ENCODE measurements at places on chromosomes 1 and 21.

GRCh38 chr1:172673761-172674160 is 14.9 kb downstream of the FASLG start:
- DNase-seq, result no peak

DNA sequence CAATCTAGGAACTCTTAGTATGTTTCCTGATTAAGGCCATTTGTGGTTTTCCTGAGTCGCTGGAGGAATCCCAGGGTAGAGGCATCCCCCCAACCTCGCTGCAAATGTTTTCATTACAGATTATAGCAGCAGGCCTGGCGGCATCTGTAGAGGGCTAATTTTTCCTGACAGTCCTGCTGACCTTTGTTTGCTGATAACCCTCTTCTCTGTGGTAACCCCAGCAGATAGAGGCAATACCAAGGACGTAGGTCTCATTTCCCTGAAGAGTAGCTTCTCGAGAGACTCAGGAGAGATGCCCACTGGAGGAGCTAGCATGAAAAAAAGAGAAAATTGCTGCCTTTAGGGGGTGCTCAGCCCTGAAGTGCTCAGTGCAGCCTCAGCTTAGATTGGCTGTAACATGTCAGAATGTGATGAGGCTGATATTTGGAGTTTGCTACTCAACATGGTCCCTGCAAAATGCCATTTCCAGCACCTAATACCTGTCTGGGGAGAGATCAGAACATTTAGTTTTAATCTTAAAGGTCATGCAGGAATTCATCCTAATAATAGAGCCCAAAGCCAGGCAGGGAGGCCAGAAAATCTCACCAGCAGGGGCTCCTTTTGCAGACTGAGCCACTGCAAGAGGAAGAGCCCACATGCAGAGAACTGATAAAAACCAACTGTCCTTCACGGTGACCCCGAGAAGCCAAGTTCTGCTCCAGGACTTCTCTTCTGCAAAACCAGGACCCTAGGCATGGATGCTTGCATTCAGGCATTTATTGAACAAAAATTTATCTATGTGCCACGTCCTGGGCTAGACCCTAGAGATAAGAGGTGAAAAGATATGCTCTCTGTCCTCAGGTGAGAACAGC is 184.5 kb downstream of the KAZN start:
- no peak for DNase-seq

DNA sequence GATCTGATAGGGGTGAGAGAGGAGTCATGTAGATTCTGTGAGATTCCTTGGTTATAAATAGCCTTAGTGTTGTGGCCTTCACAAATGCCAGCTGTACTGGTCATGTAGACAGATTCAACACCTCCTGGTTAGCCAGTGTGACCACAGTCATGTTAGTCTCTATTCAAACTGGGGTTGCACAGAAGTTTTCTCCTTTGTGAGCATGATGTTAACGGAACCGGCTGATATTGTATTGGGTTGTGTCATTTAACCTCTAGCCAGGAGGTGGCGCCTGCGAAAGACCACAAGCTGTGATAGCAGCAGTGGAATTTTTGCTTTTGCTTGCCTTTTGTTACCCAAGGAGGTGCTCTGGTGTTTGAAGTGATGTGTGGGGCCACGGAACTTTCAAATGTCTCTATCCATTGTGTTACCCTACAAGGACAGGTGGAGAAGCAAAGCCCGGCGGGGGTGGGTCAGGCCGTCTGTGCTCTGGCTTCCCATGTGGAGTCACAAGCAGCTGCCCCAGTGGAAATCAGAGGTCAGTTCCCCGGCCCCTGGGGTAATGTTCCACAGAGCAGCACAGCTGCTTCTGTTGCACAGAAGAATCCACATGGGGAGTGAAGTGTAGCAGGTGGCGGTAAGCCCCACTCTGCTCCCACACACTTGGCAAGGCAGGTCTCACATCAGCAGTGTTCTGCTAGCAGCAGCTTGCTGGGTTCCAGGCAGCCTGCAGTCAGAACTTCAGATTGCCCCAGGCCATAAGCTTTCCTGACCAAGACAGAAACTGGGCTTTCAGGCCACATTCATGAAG is 112.6 kb downstream of the ADAMTS1 start:
- DNase-seq, result peak; percentile 2

GRCh38 chr1:201185527-201186128 is 5.0 kb upstream of the IGFN1 start:
- no peak for DNase-seq

- no peak for DNase-seq
Observed at GRCh38 chr1:39905172-39905571, 3.5 kb upstream of the MYCL start.

DNA sequence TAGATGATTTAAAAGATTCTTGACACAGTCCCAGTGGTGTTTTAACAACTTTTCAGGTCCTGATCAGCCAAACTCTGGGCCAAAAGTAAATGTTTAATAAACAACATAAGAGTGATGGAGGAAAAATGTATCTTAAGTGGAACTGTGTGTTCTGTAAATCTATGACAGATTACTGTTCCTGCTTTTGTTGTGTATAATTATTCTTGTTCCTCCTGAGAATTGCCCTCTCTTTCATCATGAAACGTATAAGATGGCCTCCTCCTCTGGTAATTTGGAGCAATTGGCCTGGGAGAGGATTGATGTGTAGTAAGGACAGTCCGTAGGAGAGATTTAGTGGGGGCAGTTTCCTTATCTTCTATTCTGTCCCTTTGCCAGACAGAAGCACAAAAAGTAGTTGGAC is 34.5 kb downstream of the GALNT2 start:
- no peak for DNase-seq

- DNase-seq, result no peak
Observed at GRCh38 chr1:151920149-151920548, 10.8 kb upstream of the THEM4 start.

DNA sequence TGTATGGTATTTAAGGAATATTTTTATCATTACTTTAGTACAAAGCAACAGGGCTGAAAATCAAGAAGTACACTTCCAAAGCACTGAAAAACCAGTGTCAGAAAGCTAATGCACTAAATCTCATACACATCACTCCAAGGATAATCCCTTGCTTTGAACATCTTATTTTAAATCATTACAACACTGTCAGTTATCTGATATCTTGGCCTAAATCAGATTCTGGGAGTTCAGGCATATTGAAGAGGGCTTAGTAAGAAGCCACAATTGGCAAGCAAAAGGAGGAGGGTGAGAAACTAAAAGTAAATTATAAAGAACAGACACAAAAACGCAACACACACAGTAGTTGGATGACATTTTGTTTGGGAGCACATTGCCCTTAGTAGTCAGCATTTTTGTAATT is 448.4 kb downstream of the PCP4 start:
- DNase-seq, result no peak

DNA sequence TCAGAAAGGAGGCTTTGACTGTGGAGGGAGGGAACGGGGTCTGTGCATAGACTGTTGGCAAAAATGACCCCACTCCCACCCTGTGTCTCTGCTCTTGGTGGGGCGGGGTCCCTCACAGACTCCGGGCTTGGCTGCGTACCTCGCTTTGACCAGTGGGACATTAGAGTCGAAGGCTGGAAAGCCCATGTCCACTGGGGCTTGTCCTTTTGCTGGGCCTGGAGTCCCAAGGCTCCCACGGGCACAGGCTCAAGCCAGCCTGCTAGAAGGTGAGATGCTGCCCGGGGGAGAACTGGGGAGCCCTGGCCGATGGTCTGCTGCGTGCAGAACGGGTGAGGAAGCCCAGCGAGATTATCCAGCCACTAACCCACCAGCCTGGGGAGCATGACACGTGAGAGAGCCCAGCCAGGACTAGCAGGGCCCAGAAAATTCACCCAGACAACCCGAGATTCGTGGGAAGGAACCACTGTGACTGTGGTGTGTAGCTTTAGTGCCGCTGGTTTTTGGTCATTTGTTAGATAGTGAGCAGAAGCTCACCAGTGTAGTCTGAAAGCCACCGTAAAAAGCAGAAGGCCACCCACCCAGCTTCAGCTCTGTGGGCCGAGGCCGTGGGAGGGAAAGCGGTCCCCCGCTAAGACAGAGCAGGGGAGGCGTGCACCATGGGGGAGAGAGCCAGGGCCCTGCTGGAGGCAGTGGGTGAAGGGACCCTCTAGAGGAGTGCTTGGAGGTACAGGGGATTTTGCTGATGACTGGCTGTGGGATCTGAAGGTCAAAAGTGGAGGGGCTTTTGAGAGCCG is 78.3 kb upstream of the C1orf174 start:
- DNase-seq, result no peak

DNA sequence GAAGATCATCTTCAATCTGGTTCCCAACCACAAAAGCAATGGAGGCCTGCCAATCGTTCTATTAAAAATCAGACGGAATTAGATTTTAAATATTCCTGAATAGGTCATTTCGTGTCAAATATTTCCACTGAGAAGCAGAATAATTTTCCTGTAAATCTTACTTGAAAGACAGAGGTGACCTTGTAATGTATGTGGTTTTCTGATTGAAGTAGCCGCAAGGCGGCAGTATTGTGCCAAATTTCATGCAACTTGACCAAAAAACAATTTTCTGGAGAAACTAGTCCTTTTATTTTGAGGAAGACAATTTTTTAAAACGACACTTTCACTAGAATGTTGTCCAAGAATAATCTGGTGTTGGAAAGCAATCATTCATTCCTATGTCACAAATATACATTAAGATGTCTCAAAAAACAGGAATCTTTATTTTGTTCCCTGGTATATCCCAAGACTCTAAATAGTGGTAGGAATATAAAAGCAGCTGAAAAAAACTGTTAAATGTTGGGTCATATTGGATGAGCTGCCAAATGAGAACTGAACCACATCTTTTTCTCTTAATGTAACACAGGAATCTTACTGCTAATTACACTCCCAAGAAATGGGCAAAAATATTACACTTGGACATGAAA is 33.6 kb downstream of the SPAG17 start:
- peak; percentile 4 for DNase-seq

DNA sequence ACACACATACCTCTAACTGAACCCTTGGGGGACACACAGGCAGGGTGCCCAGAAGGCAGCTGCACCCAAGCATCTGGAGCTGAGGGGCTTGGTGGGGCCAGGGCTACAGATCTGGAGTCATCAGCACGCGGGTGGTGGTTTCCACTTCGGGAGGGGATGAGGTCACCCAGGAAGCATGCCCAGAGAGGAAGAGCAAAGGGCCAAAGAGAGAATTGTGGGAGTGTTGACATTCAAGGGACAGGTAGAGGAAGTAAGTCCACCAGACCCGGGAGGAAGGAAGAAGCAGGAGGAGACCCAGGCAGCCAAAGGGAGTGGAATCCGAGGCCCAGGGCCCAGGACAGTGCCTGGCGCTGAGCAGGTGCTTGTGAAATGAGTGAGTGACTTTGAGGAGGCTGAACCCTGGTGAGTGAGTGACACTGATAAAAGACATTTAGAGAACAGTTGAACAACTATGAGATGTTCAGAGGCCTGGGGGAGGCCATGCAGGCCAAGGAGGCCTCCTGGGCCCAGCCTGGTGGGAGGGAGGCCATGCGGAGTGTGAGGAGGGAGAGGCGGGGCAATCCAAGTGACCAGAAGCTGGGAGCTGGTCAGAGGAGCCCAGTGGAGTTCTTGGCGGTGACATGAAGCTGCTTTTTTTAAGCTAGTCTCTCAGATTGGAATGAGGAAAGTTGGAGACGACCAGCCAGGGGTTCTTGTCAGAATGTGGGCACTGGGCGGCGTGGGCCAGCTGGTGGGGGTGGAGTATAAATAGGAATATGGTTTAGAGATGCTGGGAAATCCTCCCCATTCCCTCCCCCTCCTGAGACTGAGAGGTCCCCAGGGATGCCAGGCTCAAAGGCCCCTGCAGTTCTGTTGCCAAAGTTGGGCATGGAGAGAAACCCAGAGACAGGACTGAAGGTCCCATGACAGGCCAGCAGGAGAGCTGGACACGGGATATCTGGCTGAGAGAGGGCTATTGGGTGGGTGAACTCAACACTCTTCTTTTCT is 7.9 kb downstream of the CDK18 start:
- no peak for DNase-seq

DNA sequence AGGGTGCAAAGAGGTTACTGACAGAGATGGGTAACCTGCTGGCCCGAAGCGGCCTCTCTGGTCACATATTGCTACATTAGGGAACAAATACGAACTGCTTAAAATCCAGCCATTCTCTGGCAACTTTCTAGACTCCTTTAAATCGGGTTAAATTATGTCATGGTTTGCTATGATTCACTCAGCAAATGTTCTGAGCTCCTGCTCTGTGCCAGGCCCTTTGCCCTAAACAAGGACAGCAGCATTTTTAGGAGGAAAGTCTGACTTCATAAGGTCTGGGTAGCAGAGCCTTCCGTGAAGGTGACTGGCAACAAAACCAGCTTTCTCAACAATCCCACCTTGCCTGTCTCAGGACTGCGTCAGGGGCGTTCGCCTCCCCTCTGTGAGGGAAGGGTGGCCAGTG is 15.4 kb downstream of the ZP4 start:
- DNase-seq, result no peak

GRCh38 chr1:18479454-18479853 is 1.3 kb upstream of the KLHDC7A start:
- DNase-seq, result no peak

DNA sequence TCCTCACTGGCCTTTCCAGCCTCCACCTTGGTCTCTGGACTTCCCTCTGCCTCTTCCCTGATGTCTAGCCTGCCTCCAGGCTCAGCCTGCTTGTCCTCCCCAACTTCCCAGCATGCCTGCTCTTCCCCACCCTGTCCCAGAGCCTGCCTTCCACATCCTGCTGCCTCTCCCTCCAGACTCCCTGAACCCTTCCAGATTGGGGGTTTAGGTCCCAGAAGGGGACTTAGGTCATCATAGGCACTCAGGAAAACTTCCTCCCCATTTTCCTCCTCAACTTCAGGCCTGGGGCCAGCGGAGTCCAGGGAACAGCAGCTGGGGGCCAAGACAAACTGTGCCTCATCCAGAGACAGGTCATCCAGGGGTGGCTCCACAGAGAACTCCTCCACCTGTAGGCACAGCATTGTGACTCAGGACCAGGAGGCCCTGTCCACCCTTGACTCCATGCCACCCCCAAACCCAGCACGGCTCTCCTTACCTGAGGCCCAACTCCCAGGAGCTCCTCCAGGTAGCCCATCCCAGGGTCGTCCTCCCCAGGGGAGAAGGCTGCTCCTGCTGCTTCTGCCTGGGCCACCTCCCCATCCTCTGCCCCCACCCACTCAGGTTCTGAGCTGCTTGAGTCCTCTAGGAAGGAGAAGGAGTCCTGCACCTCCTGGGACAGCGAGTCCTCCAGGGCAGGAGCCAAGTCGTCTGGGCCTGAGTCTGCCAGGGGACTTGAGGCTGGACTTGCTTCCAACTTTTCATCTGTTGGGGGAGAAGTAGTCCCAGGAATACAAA is 3.4 kb upstream of the USF1 start:
- no peak for DNase-seq

DNA sequence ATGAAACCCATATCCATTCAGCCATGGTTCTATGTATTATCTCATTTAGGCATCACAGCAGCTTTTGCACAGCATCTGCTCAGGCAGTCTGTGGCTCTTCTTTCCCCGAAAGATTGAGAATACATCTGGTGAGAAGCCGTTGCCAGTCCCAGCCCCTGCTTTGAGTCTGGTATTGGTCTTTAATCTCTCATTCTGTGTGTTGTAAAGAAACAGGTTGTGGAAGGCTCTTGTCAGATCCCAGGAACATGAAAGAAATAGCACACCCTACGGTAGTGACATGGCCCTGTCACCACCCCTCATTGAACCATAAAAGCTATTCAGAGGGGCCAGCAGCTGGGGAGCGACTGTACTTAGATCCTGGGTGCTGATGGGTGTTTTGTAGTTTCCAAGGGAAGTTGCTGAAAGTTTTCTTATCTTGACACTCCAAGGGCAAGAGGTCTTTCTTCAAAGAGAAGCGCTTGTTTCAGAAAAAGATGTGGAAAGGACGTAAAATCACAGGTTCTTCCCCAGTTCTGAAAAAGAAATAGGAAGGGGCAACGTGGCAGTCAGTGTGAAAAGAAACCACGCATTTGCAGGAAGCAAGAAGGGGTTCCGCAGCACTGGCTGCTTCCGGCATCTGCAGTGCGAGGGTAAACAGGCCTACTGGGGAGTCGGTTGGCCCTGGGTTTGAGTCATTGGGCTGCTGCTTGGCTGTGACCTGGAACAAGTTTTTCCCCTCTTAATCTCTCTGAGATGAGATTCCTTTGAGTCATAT is 145.0 kb downstream of the DHRS3 start:
- peak; percentile 74 for DNase-seq

Data from CD4-positive, alpha-beta T cell treated with Interleukin-15 for 4 hours (primary cell).